Fibroblast of upper back skin (primary cell): ENCODE measurements at places on chromosomes 11 and 22.

DNA sequence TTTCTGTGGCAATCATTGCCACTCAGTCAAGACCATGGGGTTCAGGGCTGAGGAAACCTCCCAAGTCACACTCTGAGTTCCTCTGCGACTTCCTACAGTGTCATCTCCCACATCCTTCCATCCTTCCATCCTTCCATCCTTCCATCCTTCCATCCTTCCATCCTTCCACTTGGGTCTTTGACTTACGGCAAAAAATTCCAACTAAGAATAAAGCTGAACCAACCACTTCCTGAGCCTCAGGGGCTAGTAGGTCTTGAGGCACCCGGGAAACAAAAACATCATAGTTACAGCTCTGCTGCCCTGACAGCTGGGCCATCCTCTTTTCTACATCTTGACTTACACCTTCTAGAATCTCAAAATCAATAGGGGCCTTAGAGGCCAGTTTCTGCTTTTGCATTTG, 32.1 kb downstream of the EHF start:
- no peak for DNase-seq

- no peak for DNase-seq
Measured at GRCh38 chr11:47271961-47272661, 2.2 kb downstream of the MADD start.

GRCh38 chr22:19497245-19497644, 17.5 kb downstream of the CDC45 start:
- peak; percentile 28 for DNase-seq

DNA sequence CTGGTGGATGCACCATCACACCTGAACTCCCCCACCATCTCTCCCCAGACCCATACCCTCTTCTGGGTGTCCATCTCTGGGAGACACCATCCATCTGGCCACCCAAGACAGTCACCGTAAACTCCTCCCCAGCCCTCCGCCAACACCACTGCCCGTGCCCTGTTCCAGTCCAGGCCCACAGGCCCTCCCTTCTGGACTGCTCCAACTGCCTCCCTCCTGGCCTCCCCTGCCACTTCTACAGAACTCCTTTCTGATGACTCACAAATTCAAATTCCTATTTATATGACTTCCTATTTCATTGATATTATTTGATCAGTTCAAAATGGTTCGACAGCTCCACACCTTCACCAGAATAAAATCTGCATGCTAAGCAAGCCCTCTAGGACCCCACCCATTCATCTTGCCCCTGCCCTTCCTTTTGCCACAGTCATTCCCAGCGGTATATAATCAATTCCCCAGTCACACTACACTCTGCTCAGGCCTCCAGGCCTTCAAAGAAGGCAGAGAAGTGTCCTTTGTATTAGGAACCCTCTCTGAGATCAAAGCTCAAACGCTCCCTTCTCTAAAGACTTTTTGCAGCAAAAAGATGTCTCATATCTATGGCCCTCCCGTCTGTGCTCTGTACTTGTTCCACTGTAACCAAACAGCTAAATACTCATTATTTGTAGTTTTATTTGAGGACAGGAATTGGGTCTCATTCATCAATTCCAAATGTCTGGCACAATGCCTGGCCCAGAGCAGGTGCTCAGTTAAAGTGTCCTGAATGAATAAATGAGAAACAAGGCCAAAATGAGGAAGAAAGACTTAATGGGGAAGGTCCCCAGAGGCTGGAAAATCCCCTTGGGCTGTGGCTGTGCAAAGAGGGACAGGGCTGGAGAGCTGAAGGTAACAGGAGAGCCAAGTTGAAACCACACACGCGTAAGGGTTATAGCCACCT, 29.0 kb downstream of the MYH9 start:
- DNase-seq, result no peak

DNA sequence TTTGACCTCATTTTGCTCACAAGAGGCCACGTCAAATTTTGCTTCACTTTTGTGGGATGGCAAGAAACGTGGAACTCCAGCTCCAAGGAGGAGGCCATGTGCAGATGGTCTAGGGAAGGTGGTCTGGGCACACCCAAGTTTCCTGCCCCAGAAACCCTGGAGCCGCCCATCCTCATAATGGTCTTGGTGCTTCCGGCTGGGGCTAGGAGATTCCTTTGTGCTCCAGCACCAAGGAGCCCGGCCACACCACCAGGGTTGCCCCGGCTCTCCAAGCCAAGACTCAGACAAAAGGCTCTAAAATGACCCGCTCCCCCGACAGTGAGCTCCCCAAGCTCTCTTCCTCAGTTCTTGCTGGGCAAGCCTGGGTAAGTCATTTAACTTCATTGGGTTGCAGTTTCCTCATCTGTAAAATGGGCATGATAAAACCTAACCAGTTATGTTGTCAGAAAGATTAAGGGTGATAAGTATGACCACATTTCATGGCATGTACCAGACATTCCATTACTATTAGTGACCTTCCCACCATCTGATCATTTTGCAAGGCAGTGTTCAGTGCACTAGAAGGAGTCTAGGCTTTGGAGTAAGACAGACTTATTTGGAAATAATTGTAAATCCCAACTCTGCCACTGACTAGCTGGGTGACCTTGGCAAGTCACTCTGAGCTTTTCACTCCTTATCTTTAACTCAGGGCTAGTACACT, 23.3 kb downstream of the DKK3 start:
- DNase-seq, result peak; percentile 86

DNA sequence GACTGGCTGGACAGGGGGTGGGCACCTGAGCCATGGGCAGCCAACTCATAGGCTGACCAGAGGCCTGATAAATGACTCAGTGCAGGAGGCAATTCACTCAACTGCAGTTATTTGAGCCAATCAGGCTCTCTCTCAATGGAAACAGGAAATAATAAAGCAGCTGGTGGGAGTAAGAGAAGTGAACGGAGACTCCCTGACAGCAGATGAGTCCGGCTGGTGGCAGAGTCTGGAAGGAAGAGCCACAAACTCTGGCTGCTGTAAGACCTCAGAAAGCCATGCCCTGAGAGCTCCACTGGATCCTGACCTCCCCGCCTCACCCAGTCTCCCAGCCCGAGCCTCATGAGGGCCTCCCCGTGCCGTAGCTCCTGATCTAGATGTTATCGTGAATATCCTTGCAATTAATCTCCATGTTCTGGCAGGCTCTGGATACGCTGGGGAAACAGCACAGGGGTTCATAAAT, 69.8 kb downstream of the TRIM29 start:
- peak; percentile 76 for DNase-seq

DNA sequence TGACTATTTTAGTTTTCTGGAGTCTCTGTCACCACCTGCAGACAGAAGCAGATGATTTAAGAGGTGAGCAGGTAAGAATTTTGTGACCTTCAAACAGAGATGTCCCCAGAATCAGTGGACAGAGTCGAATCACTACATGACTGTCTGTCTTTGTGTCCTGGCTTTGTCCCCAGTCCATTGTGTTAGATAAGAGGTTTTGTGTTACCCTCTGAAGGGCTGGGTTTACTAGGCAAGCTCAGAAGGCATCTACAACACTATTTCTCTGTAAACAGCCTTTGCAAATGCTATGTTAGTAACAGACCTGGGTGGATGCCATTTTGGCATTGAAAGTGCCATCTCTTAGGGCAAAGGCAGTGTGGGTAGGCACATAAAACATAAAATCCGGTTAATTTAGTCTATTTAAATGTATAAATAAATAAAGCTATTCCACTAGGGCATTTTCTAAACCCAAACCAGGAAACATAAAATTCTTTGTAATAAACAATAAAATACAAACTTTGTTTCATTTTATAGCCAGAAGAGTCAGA, 40.3 kb upstream of the CADM1 start:
- DNase-seq, result no peak

GRCh38 chr11:74297484-74297883, 14.0 kb downstream of the P4HA3 start:
- no peak for DNase-seq

GRCh38 chr11:2930704-2931419, 1.6 kb upstream of the PHLDA2 start:
- peak; percentile 35 for DNase-seq

- DNase-seq, result no peak
Measured at GRCh38 chr11:123255909-123256308, 60.9 kb upstream of the CLMP start.

DNA sequence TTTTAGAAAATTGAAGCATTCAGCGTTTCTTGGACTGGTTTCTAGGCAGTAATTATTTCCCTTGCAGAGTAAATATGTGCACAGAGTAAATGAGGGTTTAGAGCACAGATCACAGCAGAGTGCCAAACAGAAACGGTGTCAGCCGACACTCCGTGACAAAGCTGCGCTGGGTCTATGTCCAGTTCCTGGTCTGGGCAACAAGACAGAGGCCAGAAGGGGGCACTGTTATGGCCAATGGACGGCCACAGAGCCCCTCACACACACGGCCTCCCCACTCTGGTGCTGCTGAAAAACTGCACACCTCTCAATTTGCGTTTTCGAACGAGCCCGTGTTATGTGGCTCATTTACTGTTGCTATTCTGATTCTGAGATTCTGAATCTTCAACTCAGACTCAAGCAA, 180.7 kb downstream of the MPPED1 start:
- no peak for DNase-seq

- DNase-seq, result no peak
Measured at GRCh38 chr11:15723966-15724365, 609.2 kb downstream of the INSC start.

- DNase-seq, result no peak
Measured at GRCh38 chr22:42619261-42620063, 4.8 kb upstream of the POLDIP3 start.

- no peak for DNase-seq
Measured at GRCh38 chr11:3157381-3158130, 7.6 kb downstream of the OSBPL5 start.

- no peak for DNase-seq
Measured at GRCh38 chr11:1560649-1561251, 11.3 kb downstream of the DUSP8 start.

- no peak for DNase-seq
Measured at GRCh38 chr22:23752750-23753149, 1.5 kb downstream of the VPREB3 start.

- no peak for DNase-seq
Measured at GRCh38 chr11:35953081-35953760, 9.4 kb downstream of the LDLRAD3 start.

DNA sequence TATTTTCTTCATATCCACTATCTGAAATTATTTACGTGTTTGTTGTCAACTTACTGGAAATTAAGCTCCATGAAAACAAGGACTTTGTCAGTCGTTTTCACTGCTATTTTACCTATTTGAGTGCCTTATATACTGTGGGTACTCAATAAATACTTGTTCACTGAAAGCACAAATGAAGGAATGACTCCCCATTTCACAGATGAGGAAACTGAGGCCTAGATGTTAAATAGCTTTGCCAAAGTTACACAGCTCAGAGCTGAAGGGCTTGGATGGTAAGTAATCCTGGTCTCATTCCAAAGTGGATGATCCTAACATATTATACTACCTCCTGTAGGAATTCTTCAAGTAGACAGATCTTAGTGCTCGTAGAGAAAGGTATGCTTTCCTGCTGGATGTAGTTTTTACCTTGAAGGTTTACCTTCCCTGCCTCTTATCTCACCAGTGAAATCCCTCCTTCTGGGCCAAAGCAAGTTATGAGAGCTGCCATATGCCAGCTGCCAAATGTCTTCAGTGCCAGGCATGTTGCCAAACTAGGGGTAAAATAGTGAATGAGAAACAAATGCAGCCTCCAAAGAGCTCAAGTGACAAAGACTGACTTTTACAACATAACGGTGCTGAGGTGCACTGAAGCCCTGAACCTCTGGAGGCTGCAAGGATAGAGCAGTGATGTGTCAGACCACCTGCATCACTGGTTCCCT, 129.7 kb downstream of the TRIM44 start:
- no peak for DNase-seq

DNA sequence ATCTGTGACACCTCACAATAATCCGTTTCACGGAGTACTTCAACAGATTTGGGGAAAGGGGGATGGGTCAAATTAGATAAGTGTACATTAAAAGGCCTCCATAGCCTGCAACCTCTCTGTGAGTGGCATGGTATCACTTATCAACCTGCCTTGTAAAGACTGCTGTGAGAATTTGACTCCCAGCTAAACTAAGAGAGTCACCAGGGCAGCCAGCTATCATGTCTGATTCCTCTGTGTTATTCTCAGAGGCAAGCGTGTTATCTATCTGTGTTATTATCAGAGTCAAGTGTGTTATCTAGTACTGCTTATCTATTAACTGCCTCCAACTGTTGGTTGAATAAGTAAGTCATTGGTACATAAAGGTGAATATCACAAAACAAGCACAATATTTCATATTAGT, 4.1 kb upstream of the FAM83F start:
- no peak for DNase-seq

- no peak for DNase-seq
Measured at GRCh38 chr11:35330931-35331330, 88.4 kb downstream of the SLC1A2 start.

DNA sequence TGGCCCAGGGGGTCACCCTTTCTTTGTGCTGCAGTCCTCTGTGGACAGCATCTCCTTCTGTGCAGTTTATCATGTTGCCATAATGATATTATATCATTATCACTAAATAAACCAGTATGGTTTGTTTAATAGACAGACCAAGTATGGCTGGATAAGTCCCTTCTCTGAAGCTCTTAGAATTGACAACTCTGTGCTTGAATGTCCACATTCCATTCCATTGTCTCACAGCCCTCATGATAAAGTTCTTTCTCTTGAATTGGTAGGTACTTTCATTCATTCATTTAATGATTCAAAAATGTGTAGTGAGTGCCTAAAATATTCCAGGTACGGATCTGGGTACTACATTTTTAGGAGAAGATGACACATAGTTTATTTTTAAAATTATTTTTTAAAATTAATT, 7.8 kb downstream of the RPS6KA4 start:
- peak; percentile 26 for DNase-seq

- DNase-seq, result no peak
Measured at GRCh38 chr11:114091516-114092397, 32.2 kb downstream of the ZBTB16 start.

DNA sequence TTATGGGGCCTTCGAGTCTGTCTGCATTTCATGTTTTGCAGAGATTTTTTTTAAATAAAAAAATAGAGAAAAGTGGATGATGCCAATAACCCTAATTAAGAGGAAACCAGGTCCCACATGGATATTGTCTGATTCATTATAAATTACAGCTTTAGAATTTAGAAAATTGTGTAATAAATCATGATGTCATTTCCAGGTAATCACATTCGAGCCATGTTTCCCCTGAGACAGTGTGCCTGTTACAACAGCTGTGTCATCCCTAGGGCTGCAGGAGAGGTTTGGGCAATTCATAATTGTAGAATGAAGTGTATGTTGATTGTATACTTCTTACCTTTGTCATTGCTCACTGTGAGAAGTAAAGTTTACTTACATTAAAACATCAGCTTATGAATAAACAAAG, 38.3 kb downstream of the NCAM1 start:
- no peak for DNase-seq

GRCh38 chr11:128528294-128528693, 59.1 kb downstream of the ETS1 start:
- no peak for DNase-seq

DNA sequence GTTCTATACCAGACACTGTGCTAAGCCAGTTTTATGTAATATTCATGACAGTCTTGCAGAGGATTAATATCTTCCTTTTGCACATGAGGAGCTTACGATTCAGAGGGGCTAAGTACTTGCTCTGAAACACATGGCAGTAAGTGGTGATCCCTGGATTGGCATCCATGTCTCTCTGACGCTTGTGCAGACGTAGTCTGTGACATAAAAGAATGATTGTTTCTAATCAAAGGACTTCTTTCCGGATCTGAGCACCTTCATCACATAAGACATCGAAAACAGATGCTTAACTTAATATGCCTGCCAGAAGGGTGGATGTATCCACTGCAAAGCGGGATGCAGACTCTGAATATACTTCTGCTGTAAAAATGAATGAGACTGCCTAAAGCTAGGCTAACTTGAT, 74.8 kb downstream of the ARHGAP42 start:
- DNase-seq, result no peak

- peak; percentile 96 for DNase-seq
Measured at GRCh38 chr11:94910779-94911178, 62.6 kb downstream of the CWC15 start.

GRCh38 chr11:12205330-12205729, 94.9 kb downstream of the MICAL2 start:
- peak; percentile 85 for DNase-seq
